Cerebellum (tissue), 4 donors: ENCODE measurements at places on chromosomes 12 and 14. TPM values are rescaled to one million over a fixed set of nuclear protein-coding genes. Genes with fewer than 3 reads are reported as not detected.

DNA sequence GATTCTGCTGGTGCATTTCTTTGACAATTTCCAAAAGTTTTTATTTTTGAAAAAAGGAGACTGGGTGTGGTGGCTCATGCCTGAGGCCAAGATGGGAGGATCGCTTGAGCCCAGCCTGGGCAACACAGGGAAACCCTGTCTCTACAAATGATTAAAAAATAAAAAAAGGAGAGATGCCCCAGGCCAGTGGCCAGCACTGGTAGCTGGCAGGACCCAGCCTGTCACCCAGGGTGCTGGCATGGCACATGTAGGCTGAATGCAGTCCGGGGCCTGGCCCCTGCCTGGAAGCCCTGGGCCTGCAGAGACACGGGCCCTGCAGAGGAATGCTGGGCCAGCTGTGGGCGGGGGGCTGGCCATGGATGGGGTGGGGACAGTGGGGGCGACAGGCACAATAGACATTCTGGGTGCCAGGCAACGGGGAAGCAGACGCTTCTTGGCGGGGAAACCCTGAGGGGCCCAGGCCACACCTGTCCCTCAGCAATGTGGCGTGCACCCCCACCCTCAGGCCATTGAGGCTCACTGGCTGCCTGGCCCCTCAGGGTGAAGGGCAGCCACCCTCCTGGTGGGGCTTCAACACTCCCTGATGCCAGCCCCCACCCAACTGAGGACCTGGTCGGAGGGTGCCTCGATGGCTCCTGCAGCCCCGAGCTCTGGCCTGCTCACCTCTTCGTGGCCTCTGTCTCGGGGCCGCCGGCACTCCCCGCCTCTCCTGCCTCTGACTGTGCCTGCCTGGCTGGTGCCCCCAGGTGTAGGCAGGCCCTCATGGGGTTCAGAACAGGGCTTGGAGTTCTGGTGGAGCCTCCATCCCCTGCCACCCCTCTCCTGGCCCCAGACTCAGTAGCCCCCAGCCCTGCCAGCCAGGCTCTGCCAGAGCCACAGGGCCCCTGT lies 12.1 kb downstream of the TRMT61A start:
- DNase-seq = no peak

The BMP4 gene
- total RNA-seq = 1.9 TPM

The RND1 gene
- total RNA-seq = 10.8 TPM

GRCh38 chr12:63036216-63036973 lies 101.4 kb upstream of the PPM1H start:
- no peak for DNase-seq

GRCh38 chr12:109596418-109597244 lies 23.0 kb downstream of the MVK start:
- no peak for DNase-seq

The SERPINA1 gene
- total RNA-seq = 1.9 TPM

The MLEC gene
- 46.8 TPM for total RNA-seq

The UNC119B gene
- 20.8 TPM for total RNA-seq

- DNase-seq = no peak
These were observed 46.9 kb downstream of the CHGA start for GRCh38 chr14:92969871-92970270.

The ACVRL1 gene
- total RNA-seq = 12.3 TPM

DNA sequence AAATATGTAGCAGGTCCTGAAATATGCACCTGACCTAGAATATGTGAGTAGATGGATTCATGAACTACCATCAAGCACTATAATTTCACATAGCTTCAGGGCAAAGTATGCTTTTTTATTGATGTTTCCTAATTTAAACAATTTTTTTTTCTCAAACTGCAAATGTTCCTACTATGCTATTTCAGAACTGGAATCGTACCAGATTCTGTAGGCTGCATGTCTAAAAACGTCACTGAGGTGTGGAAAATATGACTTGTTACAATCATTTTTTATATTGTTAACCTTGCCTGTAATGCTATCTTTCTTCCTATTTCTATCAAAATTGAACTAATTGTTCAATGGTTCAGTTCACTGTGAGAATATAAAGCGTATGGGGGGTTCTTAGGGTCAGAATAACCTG lies 78.0 kb upstream of the RERGL start:
- no peak for DNase-seq

DNA sequence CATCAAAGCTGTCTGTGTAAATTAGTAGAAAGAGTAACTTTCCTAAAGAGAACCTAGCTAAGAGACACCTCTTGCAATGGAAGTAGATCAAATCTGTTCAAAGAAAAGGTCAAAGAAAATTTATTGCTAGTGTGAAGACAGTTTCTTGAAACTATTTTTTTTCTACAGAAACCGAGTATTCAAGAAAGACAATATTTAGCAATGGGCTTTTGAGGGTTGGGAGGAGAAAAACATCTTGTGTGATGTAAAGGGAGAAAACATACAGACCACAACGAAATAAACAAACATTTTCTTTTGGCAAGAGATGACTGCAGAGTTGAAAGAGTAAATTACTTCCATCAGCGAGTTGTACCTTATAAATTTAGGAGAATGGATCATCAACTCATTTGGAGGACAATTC lies 24.4 kb downstream of the NKX2-1 start:
- DNase-seq = no peak

The DHRS1 gene
- total RNA-seq = 7.9 TPM

The POTEM gene
- total RNA-seq = not detected

The KLRG1 gene
- 10.5 TPM for total RNA-seq

DNA sequence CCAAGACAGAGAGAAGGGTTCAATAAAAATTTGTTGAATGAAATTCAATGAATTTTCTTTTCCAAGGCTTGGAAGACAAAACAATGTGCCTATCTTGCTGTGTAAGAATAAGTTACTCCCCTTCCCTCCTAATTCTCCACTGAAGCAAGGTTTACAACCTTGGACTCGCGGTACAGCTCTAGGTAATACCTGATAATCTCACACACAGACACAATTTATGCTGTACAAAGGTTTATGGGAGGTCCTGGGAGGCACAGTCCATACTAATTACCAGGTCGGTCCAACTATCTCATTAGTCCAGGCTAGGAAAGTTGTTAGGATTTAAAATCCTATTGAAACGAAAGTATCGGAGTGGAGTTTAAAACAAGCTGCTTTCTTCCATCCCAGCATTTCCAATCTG lies 42.6 kb downstream of the NELL2 start:
- no peak for DNase-seq
